ENCODE measurements at places on chromosomes 12 and 14.

- DNase-seq, result no peak
Measured at GRCh38 chr14:92122761-92123160, 992 bp downstream of the CPSF2 start.

DNA sequence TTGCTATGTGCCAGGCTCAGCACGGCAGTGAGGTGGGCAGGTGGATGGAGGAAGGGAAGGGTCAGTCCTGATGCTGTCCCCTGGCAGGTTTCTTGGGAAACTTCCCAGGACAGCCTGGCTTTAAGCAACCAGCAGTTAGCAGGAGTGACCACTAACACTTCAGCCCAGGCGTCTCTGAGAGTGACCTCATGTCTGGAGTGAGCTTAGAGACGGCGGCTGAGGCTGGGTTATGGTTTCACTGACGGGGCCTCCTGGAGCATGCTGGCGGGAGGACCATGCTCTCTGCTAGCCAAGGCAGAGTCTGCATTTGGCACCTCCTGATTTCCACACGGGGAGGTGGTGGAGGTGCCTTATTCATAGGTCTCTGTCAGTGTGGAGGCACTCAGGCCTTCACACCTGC, 2.5 kb downstream of the HHIPL1 start:
- no peak for DNase-seq

- no peak for DNase-seq
Measured at GRCh38 chr12:2311020-2311778, 258.4 kb downstream of the CACNA1C start.

- no peak for DNase-seq
Measured at GRCh38 chr12:95851606-95852005, 7.1 kb upstream of the SNRPF start.

DNA sequence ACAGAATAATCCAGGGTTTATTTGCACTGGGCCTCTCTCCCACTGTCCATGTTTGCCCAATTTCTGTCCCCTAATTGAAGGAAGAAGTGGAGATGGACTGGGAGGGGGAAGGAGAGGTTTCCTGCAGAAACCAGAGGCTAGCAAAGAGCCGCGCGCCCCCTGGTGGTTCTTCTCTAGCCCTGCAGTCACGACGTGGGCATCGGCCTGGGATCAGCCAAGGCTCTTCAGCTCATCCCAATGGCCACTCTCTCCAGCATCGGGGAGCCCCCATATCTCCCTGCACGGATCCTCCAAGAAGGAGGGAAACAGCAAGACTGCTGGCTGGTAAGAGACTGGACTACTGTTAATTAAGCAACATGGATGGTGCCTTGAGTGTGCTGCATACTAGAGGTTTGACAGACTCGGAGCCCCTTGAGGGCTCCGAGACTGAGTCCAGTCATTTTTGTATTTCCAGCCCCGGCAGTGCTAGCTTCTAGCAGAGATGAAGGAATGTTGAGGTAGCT, 18.7 kb downstream of the ZBTB39 start:
- DNase-seq, result peak; percentile 69

DNA sequence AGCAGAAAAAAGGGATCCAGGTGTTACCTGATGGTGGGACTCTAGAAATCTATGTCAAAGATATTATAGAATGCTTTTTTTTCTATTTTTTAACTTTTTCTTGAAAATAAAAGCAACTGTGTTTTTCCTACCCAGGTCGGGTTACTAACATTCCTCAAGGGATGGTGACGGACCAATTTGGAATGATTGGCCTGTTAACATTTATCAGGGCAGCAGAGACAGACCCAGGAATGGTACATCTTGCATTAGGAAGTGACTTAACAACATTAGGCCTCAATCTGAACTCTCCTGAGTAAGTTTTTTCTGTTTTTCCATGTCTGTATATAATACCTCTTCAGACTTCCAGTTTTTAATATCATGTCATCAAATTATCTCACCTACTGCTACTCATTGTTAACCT, 27.6 kb upstream of the KCNMB4 start:
- DNase-seq, result no peak

DNA sequence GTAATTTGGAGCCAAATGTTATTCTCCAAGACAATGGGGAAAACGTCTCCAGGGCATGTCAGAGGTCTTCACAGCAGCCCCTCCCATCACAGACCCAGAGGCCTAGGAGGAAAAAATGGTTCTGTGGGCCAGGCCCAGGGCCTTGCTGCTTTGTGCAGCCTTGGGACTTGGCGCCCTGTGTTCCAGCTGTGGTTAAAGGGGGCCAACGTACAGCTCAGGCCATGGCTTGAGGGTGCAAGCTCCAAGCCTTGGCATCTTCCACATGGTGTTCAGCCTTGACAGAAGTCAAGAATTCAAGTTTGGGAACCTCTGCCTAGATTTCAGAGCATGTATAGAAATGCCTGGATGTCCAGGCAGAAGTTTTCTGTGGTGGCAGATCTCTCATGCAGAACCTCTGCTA, 3.2 kb upstream of the CRY1 start:
- no peak for DNase-seq

DNA sequence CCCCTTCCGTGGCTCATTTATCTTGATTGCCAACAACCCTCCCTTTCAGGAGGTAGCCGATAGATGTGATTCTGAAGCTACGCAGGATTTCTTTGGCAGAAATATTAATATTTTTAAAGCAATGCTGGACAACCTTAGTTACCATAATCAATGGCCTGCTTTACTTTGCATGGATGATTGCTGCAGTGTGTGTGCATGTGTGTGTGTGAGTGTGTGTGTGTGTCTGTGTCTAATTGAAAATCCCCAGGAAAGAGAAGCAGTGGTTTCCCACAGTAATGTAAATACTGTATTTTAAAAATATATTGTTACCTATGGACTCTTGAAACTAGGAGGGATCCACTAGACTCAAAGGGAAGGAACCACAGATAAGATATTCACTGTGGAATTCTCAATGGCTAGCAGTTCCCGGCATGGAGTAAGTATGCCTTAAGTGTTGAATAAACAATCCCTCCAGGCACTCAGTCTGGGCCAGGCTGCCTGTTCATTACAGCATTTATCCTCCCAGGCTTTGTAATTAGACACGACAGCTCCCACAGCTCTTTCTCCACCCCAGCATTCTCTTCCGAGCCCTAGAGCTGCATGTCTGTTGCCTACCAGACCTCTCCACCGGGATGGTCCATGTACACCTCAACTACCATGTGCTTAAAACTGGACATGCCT, 22.5 kb upstream of the C14orf132 start:
- no peak for DNase-seq

- DNase-seq, result no peak
Measured at GRCh38 chr12:58976146-58976545, 55.8 kb upstream of the LRIG3 start.

DNA sequence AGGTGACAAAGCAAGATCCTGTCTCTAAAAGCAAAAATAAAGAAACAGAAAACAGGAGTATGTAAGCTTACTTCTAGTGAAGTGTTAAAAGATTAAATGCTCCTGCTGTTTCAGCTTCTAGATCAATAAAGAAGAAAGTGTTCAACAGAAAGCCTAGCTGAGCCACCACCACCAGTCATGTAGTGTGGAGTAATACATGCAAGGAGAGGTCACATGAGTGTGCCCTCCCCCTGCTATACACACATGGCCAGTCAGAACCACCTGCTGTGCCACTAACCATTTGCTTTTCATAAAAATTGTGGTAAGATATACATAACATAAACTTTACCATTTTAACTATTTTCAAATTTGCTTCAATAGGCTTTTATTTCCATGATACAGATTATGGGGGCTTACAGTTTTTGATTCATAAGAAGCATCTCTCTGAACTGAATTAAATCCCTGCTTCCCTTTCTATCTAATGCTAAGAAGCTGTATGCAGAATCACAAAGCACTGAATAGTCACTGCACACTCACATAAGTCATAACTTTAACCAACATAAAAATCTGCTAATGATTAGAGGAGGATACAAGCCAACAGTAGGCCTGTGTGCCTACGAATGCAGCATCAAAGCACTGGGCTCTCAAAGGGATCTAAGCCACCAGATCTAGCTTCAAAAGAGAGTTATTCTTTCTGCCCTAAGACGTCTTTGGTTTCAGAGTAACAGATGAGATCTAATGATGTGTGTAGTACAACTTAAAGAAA, 515.5 kb downstream of the C12orf50 start:
- DNase-seq, result no peak

- peak; percentile 25 for DNase-seq
Measured at GRCh38 chr12:110316861-110317260, 35.8 kb downstream of the ATP2A2 start.

- DNase-seq, result no peak
Measured at GRCh38 chr14:29722831-29723230, 204.8 kb downstream of the PRKD1 start.

DNA sequence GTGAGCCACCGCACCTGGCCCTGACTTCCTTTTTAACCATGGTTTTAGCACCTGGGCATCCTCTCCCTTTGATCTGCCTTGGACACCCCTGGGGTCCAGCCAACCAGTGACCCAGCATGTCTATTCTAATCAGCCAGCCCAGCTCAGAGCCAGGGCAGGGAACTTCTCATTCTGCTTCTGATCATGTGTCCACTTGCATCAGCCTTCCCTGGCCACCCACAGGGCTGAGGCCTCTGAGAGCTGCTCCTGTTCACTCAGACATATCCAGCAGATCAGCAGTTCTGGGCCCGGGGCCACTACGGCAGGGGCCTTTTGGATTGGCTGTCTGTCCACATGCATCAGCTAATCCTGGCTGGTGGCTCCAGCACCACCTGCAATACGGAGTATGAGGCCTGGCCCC, 117.9 kb upstream of the MAP1LC3B2 start:
- DNase-seq, result no peak

GRCh38 chr12:116980083-116980482, 69.3 kb downstream of the FBXW8 start:
- DNase-seq, result no peak

DNA sequence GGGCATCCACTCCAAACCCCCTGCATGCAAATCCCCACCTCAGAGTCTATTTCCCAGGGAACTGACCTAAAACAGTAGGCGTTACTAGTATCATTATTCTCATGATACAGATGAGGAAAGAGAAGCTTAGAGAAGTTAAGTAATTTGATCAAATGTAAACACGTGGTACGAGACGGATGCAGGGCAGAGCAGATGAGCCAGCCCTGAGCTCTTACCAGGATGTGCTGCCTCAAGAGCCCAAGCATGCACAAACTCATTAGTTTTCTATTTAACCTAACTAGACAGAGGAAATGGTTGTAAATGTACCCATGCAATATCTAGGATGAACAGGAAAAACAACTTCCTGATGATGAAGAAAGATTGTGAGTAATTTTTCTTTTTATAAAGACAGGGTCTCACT, 173.3 kb upstream of the RASSF8 start:
- DNase-seq, result no peak
